ENCODE measurements at places on chromosomes 7 and 10.

DNA sequence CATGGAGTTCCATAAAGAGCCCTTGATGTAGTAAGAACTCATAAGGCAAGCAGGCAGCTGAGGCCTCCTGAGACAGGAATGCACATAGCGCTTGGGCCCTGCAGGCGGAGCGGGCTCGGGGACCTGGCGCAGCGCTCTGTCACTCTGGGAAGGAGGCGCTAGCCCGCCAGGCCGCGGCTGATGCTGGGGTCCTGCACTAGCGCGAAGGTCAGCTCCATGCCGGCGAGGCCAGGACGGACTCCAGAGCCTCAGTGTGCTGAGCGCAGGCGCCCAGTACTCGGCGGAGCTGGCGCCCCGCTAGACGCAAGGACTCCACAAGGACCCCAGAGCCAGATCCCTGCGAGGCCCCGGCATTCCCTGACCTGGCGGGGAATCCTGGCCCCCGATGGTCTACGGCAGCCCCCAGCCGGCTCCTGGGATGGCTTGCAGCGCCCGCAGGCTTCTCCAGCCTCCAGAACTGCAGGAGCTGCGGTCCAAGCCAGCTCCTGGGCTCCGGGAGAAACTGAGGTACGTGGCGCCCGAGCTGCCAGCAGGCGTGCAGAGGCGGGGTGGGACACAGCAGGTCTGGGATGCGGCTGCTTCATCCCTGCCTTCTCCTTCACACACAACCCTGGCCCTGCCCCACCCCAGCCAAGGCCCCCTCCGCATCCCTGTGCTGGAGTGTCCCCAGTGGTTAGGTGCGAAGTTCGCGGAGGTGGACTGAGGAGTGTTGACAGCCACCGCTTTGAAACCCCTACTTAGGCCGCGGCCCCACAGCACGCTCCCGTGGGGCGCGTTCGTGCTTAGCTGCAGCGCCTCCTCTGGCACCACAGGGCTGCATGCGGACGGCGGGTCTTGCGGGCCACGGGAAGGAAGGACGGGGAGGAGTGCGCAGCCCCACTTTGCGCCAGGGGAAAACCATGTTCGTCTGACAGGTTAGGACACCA is 761.5 kb upstream of the POM121L12 start:
- DNase-seq = peak; percentile 24

- DNase-seq = peak; percentile 19
Measured at GRCh38 chr10:68271196-68271882, 39.4 kb upstream of the ATOH7 start.

- DNase-seq = no peak
Measured at GRCh38 chr10:127804696-127805095, 67.7 kb downstream of the FOXI2 start.

GRCh38 chr10:7334642-7334964 is 76.2 kb downstream of the SFMBT2 start:
- no peak for DNase-seq

- DNase-seq = no peak
Measured at GRCh38 chr7:2616387-2617324, 15.1 kb upstream of the TTYH3 start.

DNA sequence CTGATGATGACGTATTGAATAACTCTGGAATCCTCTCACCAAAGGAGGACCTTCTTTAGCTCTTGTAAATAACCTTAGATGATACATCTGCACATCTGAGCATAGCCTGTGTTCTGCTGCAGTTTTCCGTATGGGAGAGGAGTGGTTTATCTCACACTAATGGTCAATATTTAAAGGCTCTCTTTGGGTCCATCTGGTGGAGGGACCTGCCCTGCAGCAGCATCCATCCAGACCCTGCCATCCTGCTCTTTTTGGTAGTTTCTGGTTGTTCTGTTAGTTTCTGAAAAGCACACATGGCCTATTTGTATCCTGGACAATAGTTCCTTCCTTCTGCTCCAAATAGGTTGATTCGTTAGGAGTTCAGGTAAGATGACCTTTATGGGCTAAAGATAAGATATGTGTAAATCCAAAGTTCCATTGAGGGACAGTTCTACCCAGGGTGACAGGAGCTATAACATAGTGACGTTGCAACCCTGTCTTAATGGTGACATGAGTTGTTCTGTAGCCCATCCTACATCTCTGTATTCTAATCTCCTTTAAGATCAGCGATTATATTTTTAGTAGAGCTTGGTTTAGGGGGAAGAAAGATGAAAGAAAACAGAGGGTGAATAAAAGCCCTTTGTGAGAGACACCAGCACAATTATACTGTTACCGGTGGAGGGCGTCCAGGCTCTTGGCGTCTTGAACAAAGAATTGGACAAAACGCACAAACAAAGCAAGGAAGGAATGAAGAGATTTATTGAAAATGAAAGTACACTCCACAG is 60.0 kb upstream of the KLF14 start:
- DNase-seq = no peak

- DNase-seq = no peak
Measured at GRCh38 chr10:64444564-64444963, 923.4 kb downstream of the REEP3 start.

- DNase-seq = no peak
Measured at GRCh38 chr7:140928491-140929309, 4.0 kb upstream of the BRAF start.

GRCh38 chr10:27638071-27638750 is 107.4 kb downstream of the MKX start:
- DNase-seq = no peak

DNA sequence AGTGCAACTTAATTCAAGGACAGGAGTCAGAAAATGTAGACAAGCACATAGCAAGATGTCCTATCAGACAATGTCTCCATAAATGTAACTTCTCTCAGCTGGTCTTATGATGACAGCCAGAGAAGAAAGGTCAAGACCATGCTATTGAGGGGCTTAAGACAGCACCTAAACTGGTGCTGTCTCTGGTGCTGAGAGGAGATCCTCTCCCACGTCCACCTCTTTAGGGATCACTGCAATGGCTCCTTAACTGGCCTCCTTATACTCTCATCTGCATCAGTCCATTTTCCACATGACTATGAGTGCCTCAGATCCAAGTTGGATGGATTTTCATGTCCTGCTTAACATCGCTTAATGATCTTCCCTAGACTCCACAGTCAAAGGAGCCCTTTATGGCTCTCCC is 210.6 kb downstream of the ARL4A start:
- DNase-seq = no peak

GRCh38 chr7:1296356-1296981 is 63.8 kb downstream of the UNCX start:
- DNase-seq = no peak

GRCh38 chr7:82291931-82292330 is 151.6 kb downstream of the CACNA2D1 start:
- no peak for DNase-seq

DNA sequence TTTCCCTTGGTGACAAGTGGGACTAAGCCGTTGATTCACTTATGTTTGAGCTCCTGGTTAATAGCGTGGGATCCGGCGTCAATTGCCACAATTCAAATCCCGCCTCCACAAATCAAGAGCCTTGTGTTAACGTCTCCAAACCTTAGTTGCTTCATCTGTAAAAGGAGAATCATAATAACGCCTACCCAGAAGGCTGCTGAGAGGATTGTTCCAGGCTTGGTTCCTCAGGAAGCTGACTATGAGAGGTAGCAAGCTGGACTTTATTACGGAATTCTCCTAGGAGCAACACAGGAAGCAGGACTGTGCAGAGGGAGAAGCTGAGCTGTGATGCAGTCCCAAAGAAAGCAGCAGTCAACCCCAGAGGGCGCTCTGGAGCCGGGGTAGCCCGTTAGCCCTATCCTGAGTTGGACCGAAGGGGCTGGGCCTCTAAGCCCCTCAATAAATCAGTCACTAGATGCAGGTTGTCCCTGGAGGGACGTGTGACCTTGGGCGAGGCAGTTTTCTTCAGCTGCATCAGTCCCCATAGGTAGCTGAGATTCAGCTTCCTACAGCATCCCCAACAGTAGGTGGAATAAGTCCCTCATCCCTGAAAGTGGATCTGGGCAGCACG is 6.9 kb upstream of the BAG3 start:
- no peak for DNase-seq

GRCh38 chr10:127243490-127244272 is 47.3 kb upstream of the INSYN2A start:
- no peak for DNase-seq

DNA sequence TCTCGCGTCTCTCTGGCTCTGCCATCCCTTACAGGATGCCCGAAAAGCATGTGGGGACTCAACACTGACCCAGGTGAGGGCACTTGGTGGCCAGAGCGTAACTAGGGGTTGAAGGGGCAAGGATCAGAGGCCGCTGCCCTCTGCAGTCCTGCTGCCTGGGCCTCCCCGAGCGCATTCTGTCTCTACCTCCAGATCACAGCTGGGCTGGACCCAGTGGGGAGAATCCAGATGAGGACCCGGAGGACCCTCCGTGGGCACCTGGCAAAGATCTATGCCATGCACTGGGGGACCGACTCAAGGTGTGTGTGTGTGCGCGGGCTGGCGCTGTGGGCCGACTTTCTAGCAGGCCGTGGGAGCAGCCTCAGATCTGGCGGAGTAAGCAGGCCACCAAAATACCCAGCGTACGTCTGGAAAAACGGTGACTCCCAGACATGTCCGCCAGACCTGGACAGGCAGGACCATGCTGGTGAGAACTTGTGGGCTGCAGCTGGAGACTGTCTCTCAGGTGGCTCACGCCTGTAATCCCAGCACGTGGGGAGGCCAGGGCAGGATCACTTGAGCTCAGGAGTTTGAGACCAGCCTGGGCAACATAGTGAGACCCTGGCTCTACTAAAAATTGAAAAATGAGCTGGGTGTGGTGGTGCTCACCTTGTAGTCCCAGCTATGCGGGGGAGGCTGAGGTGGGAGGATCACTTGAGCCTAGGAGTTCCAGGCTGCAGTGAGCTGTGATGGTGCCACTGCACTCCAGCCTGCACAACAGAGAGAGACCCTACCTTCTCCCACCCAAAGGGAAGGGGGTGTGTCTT is 3.2 kb downstream of the GNB2 start:
- peak; percentile 21 for DNase-seq

- no peak for DNase-seq
Measured at GRCh38 chr7:49127359-49127913, 203.1 kb downstream of the CDC14C start.

DNA sequence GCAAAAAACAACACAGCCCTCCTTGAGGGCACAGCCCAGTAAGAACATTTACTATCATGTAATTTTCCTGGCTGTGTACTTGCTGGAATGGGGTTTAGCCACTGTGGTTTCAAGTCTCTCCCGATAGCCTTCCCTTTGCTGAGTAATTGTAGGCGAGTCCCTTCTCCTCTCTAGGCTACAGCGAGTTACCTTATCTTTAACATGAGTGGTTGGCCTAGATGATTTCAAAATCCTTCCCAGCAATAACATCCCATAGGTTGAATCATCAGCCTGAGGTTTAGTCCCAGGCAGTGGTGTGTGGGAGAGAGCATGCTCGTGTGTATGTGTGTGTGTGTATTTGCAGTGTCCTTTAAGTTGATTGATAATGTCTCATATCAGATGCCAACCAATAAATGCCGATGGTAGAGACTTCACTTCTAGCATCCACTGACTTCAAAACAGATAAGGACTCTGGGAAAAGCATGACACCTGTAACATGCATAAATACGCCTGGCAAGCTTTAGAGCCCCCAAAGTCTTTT is 142.9 kb upstream of the ZMIZ1 start:
- no peak for DNase-seq

- no peak for DNase-seq
Measured at GRCh38 chr10:68327889-68328786, 3.7 kb upstream of the HNRNPH3 start.

- DNase-seq = no peak
Measured at GRCh38 chr7:3791327-3791726, 490.3 kb downstream of the SDK1 start.

GRCh38 chr10:123999956-124000615 is 93.3 kb downstream of the CHST15 start:
- no peak for DNase-seq

- DNase-seq = no peak
Measured at GRCh38 chr10:117148284-117148683, 10.2 kb upstream of the VAX1 start.
